H1 (cell line): ENCODE measurements at places on chromosomes 2 and 18. TPM values are rescaled to one million over a fixed set of nuclear protein-coding genes. Genes with fewer than 3 reads are reported as not detected.

DNA sequence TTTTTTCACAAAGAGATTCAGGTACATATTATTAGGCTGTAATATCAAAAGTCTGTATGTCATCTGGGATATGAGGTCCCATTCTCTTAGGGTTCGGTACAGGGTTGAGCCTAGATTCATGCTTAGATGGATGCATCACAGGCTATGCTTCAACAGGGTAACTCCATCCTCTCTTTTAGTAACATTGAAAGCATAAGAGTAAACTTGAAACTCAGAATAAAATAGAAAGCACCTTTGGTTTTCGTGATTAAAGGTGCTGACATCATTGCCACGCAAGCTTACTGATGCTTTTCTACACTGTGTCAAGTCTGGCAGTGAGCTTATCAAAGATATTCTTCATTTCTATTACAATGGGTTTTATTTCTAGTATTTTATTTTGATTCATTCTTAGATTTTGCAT is 419.1 kb upstream of the DSEL start:
- H3K36me3 ChIP-seq = no peaks in the 10 kb centered on the region
- H3K27ac ChIP-seq = no peak overlapping the region
- no peaks in the 10 kb centered on the region for H3K27me3 ChIP-seq
- no peaks in the 10 kb centered on the region for H3K4me1 ChIP-seq

GRCh38 chr2:46945671-46946070 is 30.1 kb upstream of the MCFD2 start:
- H3K27ac ChIP-seq = no peak overlapping the region
- H3K4me1 ChIP-seq = peaks cover 3% of the 10 kb centered on the region
- no peak for DNase-seq
- no peak overlapping the region for H3K4me3 ChIP-seq
- H3K36me3 ChIP-seq = no peaks in the 10 kb centered on the region

- no peak overlapping the region for H3K4me3 ChIP-seq
- H3K27ac ChIP-seq = no peak overlapping the region
- no peak for DNase-seq
- no peaks in the 10 kb centered on the region for H3K36me3 ChIP-seq
- no peaks in the 10 kb centered on the region for H3K27me3 ChIP-seq
Measured at GRCh38 chr2:135664623-135665068, 77.0 kb upstream of the UBXN4 start.

GRCh38 chr2:36463365-36463764 is 107.8 kb downstream of the CRIM1 start:
- H3K27ac ChIP-seq = no peak overlapping the region
- H3K4me1 ChIP-seq = peaks cover 26% of the 10 kb centered on the region
- H3K4me3 ChIP-seq = no peak overlapping the region
- no peak for DNase-seq
- no peaks in the 10 kb centered on the region for H3K27me3 ChIP-seq

GRCh38 chr2:19898592-19899329 is 3.0 kb downstream of the TTC32 start:
- H3K36me3 ChIP-seq = no peaks in the 10 kb centered on the region
- DNase-seq = no peak
- H3K27ac ChIP-seq = no peak overlapping the region
- no peak overlapping the region for H3K4me3 ChIP-seq

- no peak overlapping the region for H3K4me3 ChIP-seq
- DNase-seq = peak; percentile 35
- H3K27me3 ChIP-seq = no peaks in the 10 kb centered on the region
- H3K36me3 ChIP-seq = no peaks in the 10 kb centered on the region
- H3K4me1 ChIP-seq = 0 out of 2 replicates have a peak, but pooled peaks cover 2% of the 10 kb centered on the region
- no peak overlapping the region for H3K27ac ChIP-seq
Measured at GRCh38 chr2:68749345-68749744, 14.7 kb downstream of the ARHGAP25 start.

DNA sequence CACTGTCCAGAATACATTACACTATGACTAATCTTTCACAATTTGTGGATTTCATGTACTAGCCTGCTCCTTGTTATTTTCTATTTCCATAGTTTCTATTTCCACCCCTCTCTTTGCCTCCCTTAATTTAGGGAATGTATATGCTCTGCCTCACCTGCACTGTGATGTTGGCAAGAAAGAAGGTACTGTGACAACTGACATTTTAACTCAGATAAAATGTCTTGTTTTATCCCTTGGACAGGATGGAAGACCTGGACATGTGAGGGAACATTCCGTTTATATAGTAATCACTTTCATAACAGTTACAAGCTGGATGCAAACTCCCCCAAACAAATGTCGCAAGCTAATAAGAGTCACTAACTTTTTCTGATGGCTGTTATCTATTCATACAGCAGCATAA is 21.5 kb upstream of the DSG3 start:
- H3K27me3 ChIP-seq = no peaks in the 10 kb centered on the region
- no peaks in the 10 kb centered on the region for H3K4me1 ChIP-seq
- H3K27ac ChIP-seq = no peak overlapping the region
- no peak overlapping the region for H3K4me3 ChIP-seq
- DNase-seq = no peak

DNA sequence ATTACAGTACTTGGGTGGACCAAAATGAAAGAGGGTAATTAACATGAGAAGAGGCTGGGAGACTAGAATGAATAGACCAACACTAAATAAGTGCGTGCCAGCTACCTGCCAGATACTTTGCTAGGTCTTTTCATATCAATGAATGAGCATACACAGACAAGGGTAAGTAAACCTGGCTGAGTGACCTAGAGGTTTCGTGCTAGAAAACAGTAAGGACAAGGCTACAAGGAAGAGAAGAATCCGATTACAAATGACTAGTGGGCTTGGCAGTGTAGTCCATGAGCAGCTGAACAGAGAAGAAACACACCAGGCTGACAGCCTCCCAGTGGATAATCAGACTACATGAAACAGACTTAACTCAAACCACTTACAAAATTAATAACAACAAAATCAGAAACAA is 64.6 kb downstream of the THADA start:
- no peaks in the 10 kb centered on the region for H3K36me3 ChIP-seq
- no peak overlapping the region for H3K27ac ChIP-seq
- H3K4me3 ChIP-seq = no peak overlapping the region
- DNase-seq = no peak
- no peaks in the 10 kb centered on the region for H3K4me1 ChIP-seq

- H3K36me3 ChIP-seq = no peaks in the 10 kb centered on the region
- H3K4me3 ChIP-seq = no peak overlapping the region
- H3K27ac ChIP-seq = no peak overlapping the region
- no peaks in the 10 kb centered on the region for H3K27me3 ChIP-seq
- H3K4me1 ChIP-seq = no peaks in the 10 kb centered on the region
Measured at GRCh38 chr2:231882646-231883045, 43.5 kb downstream of the NPPC start.

DNA sequence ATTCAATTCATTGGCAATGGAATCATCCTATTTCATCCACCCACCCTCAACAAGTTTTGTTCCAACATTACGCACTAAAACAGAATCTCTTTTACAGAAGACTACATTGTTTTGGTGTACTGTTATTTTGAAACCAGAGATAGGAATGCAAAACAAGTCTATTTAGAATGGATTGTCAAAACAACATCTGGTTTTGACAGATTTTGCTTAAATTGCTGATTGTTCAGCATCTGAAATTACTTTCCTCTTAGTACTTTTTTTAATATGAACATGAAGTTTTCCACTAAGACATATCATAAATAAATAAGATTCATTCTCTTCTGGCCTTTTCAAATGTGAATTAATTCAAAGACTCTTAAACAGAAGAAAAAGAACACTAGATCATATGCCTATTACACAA is 323.9 kb upstream of the TFPI start:
- H3K4me1 ChIP-seq = no peaks in the 10 kb centered on the region
- H3K4me3 ChIP-seq = no peak overlapping the region
- no peak overlapping the region for H3K27ac ChIP-seq
- H3K36me3 ChIP-seq = no peaks in the 10 kb centered on the region
- DNase-seq = no peak

DNA sequence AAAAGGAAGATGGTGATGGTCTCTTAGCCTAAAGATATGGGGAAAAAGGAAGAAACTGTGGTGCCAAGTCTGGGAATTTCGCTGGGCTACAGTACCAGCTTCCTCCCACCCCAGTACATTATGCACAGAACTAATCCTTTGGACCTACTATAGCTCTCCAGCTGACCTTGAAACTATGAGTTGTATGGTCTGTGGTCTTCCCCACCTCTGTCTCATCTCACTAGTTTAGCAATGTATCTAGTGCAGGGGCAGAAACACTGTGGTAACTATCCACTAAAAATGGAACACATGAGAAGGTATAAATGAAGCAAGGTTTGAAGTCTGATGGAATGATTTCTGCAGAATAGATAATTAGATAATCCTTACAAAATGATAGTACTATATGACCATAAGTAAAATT is 190.4 kb upstream of the CCDC150 start:
- no peaks in the 10 kb centered on the region for H3K4me1 ChIP-seq
- DNase-seq = no peak
- no peaks in the 10 kb centered on the region for H3K27me3 ChIP-seq
- H3K27ac ChIP-seq = no peak overlapping the region

DNA sequence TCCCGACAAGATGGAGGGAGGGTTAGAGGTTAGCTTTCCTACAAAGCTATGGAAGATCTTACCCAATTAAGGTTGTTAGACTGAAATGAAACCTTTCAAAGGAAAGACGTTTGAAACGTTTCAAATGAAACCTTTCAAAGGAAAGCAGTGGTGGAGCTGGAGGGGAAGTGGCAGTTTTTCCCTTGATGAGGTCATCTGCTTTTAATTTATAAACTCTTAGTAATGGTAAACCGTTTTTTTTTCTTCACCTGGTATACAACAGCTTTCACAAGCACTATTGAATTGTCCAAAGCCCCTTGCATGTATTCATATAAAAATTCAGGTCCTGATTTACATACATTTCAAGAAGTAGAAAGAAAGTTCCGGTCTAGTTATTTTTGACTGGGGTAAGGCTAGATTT is 7.4 kb downstream of the PMAIP1 start:
- no peak overlapping the region for H3K4me3 ChIP-seq
- H3K36me3 ChIP-seq = no peaks in the 10 kb centered on the region
- no peak for DNase-seq
- H3K4me1 ChIP-seq = peaks cover 11% of the 10 kb centered on the region
- H3K27me3 ChIP-seq = no peaks in the 10 kb centered on the region
- no peak overlapping the region for H3K27ac ChIP-seq

DNA sequence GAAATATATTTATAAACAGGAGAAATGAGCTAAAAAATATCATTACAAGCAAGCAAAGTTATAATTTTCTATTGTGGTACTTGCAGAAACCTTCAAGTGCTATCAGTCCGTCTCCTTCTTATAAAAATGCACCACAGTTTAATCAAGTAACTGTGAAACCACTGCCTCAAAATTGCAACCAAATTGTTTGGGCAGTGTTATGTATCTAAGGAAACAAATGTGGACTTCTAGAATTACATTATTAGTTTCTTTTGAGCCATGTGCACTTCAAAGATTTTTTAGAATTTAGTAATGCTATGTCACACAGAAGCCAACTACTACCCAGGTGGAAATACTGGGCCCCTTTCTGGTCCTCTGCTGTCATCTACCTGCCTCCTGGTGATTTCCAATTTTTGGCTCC is 495.6 kb downstream of the NYAP2 start:
- H3K4me1 ChIP-seq = no peaks in the 10 kb centered on the region
- H3K27ac ChIP-seq = no peak overlapping the region
- H3K36me3 ChIP-seq = no peaks in the 10 kb centered on the region
- no peak for DNase-seq
- no peak overlapping the region for H3K4me3 ChIP-seq
- H3K27me3 ChIP-seq = no peaks in the 10 kb centered on the region

DNA sequence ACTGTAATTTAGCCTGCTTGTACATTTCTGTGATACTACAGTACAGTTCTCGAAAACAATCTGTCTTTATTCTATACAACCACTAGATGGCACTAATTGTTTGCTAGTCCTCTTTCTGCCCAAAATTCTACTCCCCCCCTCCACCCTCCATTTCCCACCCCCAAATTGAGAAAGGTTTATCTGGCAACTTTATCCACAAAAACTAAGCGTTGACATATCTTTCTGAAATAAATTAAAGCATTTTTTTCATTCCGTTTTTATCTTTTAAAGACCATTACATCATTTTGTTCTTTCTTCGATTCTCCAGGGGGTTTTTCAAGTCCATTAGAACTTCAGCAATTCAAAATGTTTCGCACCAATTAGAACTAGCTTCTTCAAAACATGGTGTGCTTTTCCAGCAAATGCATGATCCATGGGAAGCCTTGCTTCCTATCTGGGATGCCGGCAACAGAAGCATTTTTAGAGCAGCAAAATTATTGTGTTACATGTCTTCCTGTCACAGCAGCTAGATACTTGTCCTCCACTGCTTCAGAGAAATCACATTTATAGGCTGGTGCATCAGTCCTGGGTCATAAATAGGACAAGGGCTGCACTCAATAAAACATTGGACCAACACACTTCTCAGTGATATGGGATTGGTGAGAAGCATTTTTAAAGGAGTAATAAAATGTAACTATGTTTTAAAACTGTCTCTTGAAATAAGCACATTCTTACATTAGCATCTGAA is 241.3 kb downstream of the PAX3 start:
- peaks cover 33% of the 10 kb centered on the region for H3K27me3 ChIP-seq
- H3K4me3 ChIP-seq = no peak overlapping the region
- DNase-seq = no peak
- peaks cover 6% of the 10 kb centered on the region; the same call in 1 of the 2 replicates for H3K4me1 ChIP-seq
- H3K27ac ChIP-seq = no peak overlapping the region
- H3K36me3 ChIP-seq = no peaks in the 10 kb centered on the region; the same call in 1 of the 2 replicates

- H3K4me1 ChIP-seq = no peaks in the 10 kb centered on the region
- H3K27ac ChIP-seq = no peak overlapping the region
- no peaks in the 10 kb centered on the region; the same call in 1 of the 2 replicates for H3K36me3 ChIP-seq
- H3K27me3 ChIP-seq = no peaks in the 10 kb centered on the region
- H3K4me3 ChIP-seq = no peak overlapping the region
- DNase-seq = no peak
Measured at GRCh38 chr2:3040496-3041140, 337.0 kb downstream of the EIPR1 start.

- H3K36me3 ChIP-seq = no peaks in the 10 kb centered on the region
- H3K27me3 ChIP-seq = no peaks in the 10 kb centered on the region
- H3K27ac ChIP-seq = no peak overlapping the region
- no peak overlapping the region for H3K4me3 ChIP-seq
Measured at GRCh38 chr2:81529944-81530343, 1225.4 kb upstream of the LRRTM1 start.

DNA sequence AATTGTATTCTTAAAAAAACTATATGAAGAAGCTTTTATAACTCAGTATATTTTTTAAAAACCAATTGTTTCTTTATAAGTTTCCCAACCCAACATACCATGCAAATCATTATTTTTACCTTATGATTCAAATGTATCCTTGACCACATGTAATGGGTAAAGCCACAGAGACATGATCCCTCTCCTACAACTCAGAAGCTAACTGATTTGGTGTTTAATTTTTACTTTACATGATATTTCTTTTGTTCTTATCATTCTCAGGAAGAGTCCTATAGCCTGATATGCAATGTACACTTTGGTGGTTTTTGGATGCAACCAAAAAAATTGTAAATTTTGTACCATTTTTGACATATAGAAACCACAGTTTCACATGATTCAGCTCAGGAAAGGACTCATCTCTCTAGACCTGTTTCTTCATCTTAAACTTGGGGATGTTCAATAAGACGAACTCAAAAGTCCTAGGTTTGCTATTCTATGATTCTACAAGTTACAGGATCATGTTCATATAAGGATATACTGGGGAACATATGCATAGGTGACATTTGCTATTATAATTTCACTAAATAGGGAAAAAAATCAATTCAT is 85.2 kb upstream of the RBBP8 start:
- H3K27ac ChIP-seq = no peak overlapping the region
- no peaks in the 10 kb centered on the region for H3K4me1 ChIP-seq
- no peak for DNase-seq
- H3K4me3 ChIP-seq = no peak overlapping the region

The TUBB8B gene
- total RNA-seq = 0.36 and 0.60 TPM in 2 replicates

The CYP27A1 gene
- 3.9 and 5.4 TPM in 2 replicates for total RNA-seq

The UGT1A1 gene
- not detected in 2 replicates for total RNA-seq

The FMNL2 gene
- total RNA-seq = 45.1 and 45.9 TPM in 2 replicates

The ALPP gene
- 0.15 TPM in 1 of 2 replicates, not detected in the other for total RNA-seq
